Smooth muscle cell of the brain vasculature (primary cell): ENCODE measurements at places on chromosomes 4 and X.
A peak's percentile ranks its signal among the peaks of the same experiment; 100 is the strongest.

GRCh38 chr4:7003176-7003878 is 39.8 kb upstream of the TADA2B start:
- no peak for DNase-seq

GRCh38 chrX:21645431-21645830 is 12.7 kb downstream of the KLHL34 start:
- no peak for DNase-seq

- DNase-seq, result no peak
These were observed 41.7 kb downstream of the BCORL1 start for GRCh38 chrX:130024127-130024526.

- DNase-seq, result no peak
These were observed 624.3 kb upstream of the TENM3 start for GRCh38 chr4:181618896-181619295.

DNA sequence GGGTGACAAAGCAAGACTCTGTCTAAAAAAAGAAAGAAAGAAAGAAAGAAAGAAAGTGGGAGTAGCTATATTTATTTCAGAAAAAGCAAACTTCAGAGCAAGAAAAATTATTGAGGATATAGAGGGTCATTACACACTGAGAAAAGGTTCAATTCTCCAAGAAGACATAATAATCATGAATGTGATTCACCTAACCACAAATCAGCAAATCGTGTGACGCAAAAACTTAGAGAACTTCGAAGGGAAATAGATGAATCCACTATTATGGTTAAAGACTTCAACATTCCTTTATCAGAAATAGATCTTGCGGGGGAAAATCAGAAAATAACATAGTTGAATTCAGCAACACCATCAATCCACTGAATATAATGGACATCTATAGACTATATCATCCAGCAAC is 219.3 kb upstream of the LDB2 start:
- no peak for DNase-seq

DNA sequence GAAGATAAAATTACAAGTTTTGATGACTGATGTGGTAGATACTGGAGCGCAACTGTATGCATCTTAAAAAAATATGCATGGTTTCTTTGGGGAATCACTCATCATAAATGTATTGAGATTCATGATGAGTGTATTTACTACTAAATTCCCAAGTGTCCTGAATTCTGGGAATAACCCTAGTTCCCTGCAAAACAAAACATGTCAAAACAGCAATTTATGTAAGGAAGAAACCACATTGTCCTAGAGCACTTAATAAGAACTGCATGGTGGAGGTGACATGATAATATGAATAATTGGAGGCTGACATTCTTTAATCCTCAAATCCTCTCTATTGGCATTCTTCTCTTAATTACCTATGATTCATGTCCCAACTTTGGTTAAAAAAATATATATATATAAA is 1804.7 kb downstream of the STIM2 start:
- DNase-seq, result no peak

DNA sequence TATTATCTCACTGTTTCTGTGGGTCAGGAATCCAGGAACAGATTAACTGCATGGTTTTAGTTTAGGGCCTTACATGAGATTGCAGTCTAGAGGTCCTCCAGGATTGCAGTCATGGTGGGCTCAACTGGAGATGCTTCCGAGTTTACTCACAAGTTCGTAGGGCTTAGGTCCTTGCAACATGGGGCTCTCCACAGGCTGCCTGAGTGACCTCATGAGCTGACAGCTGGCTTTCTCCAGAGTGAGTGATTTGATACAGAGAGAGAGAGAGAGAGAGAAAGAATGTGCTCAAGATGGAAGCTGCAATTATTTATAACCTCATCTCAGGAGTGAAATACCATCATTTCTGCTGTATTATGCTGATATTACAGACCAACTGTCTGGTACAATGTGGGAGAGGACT is 168.9 kb downstream of the GPAT3 start:
- no peak for DNase-seq

- DNase-seq, result no peak
These were observed 23.5 kb downstream of the TMEM31 start for GRCh38 chrX:103734125-103734760.

DNA sequence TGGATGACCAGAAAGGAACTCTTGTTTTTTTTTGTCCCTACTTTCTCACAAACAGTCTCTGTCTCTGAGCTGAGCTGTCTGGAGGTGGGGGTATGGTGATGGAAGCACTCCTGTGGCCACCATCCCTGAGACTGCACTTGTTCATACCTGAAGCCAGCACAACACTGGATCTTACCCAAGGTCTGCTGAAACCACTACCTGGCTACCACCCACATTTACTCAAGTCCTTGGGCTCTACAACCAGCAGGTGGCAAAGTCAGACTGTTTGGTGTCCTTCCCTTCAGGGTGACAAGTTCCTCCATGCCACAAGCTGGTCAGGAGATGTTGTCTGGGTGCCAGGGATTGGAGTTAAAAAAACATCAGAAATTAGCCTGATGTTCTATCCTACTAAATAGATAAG is 89.7 kb downstream of the NEXMIF start:
- DNase-seq, result no peak

DNA sequence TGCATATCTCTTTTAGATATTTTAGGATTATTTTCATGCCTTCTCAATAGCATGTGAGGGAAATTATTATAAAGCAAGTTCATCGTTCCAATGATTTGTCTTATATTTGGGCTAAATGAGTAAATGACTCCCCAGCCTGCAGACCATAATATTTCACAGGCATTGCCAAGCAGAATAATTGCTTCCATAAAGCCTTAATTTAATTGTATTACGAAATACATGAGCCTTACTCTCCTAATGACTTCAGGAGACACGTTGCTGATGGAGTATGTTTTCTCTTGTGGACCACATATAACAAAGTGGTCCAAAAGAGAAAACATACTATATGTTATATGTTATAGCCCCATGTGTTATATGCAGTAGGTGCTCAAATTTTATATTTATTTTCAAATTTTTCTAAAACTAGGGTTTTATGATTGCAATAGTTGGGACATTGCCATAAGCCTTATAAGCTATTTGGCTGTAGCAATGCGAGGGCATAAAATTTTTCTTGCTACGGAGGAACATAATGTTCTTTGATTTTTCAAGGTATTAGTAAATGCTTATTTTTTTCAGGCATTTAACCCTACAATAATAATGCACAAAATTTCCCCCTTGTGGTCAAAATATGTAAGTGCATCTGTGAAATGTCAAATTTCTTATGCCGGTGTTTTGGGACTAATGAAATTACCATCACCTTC is 26.2 kb upstream of the TMPRSS11D start:
- DNase-seq, result peak; percentile 9

GRCh38 chrX:12496343-12496742 is 294.9 kb upstream of the PRPS2 start:
- DNase-seq, result no peak

- no peak for DNase-seq
These were observed 235.9 kb downstream of the OR13H1 start for GRCh38 chrX:131779741-131780140.

GRCh38 chr4:119172223-119172622 is 36.6 kb downstream of the MYOZ2 start:
- DNase-seq, result no peak

- no peak for DNase-seq
These were observed 52.9 kb upstream of the HPRT1 start for GRCh38 chrX:134407065-134407376.

DNA sequence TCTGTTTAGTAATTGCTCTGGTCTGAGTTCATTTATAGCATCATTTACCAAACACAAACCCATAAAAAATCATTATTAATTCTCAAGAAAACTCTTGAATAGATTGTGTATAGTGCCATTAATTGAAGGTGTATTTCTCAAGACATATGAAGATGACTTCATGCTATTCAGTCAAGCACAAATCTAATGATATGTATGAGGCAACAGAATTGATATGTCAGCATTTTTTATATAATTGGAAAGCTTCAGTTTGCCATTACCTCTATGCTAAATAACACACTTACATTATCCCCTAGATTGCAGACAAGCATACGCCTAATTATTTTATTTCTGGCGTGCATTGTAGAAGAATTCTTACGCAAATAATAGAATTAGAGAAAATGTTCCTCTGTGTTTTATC is 461.8 kb downstream of the PDHA2 start:
- DNase-seq, result no peak
